Activated gamma-delta T cell treated with Interleukin-2 at 50 U/mL for 16 hours (primary cell): ENCODE measurements at places on chromosomes 4 and X.

DNA sequence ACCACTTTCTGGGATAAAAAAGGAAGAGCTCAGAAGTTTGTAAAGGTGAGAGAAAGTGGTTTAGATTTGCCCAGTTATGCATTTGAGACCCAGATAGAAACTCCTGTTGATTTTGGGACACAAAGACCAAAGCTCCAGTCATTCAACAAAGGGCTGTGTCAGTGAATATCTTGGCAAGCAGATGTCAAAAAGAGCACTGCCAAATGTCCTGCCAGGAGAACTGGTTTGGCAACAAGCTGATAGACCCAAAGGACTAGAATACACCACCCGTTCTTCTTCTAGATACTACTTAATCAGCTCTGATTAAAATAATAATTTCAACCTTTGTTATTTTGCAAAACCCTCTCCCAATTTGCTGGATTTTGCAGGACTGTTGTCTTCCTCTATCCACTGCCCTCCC lies 121.4 kb downstream of the NHS start:
- no peak for DNase-seq

- no peak for DNase-seq
Observed at GRCh38 chr4:40251366-40251765, 54.5 kb downstream of the RHOH start.

DNA sequence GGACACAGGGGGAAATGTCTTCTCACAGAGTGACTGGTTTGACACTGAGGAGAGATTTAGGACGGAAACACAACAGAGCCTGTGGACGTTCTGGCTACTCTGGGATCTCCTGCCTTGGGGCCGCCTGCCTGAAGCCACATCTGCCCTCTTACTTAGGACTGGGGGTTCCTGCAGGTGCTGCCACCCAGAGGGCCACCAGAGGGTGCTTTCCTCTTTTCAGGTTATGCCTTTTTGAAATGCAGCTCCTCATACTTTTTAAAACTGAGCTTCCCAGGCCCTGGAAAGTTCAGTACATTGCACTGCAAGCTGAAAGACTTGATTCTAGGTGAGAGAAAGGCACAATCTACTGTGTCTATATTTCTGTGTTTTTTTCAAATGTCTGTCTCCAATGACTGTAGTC lies 92.2 kb upstream of the PGRMC2 start:
- DNase-seq, result no peak

DNA sequence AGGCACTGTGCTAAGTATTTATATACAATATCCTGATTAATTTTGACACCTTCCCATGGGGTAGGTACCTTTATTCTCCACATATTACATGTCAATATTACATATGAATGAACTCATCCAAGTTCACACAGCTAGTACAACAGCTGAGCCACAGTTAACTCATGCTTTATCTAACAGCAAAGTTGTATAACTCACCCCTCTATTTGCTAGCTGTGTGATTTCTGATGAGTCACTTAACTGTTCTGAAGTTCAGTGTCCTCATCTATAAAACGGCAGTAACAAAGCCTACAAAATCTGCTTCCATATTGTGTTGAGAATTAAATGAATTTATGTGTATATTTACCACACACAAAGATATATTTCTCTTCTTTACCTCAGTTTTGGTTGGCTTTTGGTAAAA lies 48.2 kb upstream of the KDR start:
- no peak for DNase-seq

DNA sequence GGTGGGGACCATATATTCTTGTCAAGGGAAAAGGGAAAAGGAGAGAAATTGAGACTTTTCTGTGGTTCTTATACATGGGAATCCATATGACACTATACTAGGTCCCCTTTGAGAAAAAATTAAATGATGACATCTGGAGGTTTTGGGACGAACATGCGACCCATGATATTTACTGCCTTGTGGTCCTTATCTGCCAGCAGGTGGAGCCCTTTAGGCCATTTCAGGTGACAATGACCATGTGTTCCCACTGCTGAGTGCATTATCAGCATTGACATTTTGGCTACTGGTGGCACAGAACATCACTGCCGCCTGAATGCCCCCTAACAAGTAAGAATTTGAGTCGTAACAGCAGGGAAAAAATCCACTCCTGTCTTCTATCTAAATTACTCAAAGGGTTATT lies 843.4 kb downstream of the FSTL5 start:
- no peak for DNase-seq

GRCh38 chrX:151974336-151975227 lies at the start of gene GABRE:
Gene GABRE, minus strand, starts transcription at chrX:151974676. Its CDS starts 51 bp downstream, at chrX:151974625.
- no peak for DNase-seq

- no peak for DNase-seq
Observed at GRCh38 chr4:8851321-8852117, 20.1 kb downstream of the HMX1 start.

- DNase-seq, result no peak
Observed at GRCh38 chrX:46873746-46874145, 36.9 kb downstream of the RP2 start.

- no peak for DNase-seq
Observed at GRCh38 chr4:41069257-41069656, 145.1 kb downstream of the APBB2 start.

DNA sequence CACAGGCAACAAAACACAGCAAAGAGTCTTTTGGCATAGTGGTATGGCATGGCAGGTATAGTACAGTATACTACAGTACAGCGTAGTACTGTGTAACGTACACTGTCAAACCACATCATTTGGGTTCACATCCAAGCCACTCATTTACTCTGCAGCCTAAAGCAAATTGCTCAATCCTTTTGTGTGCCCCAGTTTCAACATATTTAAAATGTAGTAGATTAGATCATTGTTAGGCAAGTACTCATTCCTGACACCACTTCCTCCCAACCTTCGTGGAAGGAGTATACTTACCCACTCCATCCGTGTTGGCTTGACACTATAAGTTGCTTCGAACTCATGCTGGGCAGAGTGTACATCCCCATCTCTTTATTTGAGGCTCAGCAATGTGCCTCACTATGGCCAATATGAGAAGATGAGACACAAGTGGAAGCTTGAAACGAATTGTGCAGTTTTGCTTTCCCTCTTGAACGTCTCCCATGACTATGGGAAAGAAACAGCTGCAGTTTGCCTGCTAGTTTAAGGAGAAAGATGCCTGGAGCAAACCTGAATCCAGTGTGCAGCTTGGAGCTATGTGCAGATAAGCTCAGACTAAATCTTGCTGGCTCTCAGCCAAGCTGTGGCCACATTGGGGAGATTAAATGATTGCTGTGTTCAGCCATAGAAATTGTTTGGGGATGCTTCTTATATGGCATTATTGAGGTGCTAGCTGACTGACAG lies 85.7 kb upstream of the TBL1X start:
- no peak for DNase-seq

DNA sequence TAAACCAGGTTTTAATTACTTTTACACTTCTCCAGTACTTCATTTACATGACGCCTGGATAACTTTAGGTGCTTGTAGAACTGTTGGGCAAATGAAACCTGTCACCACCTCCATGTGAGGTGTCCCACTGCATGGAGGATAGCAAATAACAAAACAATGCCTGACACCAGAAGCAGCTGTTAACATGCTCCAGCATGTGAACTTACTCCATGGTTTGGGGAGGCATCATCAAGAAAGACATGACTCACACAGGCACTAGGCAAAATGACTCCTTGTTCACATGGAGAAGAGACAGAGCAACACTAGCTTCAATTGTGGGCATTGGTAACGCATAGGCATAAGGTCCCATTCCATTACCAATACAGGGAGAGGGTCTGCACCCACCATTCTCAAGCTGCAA lies 198.1 kb upstream of the F9 start:
- DNase-seq, result no peak

- no peak for DNase-seq
Observed at GRCh38 chr4:26992657-26993361, 132.2 kb downstream of the STIM2 start.

DNA sequence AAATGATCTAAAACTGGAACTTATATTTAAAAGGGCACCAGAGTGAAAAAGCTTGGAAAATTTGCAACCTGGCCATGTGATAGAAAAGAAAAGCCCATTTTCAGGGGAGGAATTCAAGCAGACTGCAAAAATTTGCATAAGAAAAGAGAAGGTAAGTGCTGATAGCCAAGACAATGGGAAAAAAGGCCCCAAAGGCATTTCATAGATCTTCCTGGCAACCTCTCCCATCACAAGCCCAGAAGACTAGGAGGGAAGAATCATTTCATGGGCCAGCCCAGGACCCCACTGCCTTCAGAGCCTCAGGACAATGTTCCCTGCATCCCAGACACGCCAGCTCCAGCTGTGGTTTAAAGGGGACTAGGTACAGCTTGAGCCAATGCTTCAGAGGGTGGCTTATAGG lies 887.3 kb upstream of the DIAPH2 start:
- DNase-seq, result no peak

GRCh38 chr4:154137320-154137905 lies 348.5 kb upstream of the SFRP2 start:
- DNase-seq, result no peak

- no peak for DNase-seq
Observed at GRCh38 chr4:2795893-2796848, 3.3 kb downstream of the SH3BP2 start.

DNA sequence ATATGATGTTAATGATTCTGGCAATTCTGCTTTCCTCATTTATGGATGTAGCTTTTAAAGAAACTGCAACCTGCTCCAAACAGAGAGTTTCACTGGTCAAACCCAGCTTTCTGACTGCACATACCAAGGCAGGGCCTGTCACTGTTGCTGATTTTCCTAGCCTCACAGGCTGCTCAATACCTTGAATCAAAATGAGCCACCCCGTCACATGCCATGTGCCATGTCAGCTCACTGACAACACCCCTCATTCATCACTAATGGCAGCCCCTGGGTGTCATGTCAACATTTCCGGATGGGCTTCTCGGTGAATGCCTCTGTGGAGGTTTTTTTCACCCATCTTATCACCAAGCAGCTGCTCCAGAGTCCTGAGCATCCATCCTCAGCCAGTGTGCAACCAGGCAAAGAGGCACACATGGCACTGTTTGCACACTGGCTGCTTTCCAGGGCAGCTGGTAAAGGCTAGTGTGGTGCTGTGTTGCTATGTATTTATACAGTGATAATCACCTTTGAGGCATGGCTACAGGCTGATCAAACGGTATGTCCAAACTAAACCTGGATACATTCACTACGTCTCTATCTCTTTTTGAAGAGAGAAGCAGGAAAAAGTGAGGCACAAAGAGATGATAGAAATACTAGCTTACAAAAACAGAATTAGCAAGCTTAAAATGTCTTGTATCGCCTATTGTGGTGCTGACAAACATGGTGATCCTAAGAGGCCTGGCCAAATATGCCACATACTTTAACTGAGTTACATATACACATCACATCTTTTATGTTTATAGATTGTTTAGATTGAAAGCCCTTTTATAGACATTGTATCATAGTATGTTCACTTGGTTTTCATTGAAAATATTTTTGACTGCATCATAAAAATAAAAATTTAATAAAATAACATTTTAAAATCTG lies 94.6 kb upstream of the INPP4B start:
- DNase-seq, result no peak

GRCh38 chr4:16627999-16628398 lies 270.4 kb downstream of the LDB2 start:
- DNase-seq, result no peak

DNA sequence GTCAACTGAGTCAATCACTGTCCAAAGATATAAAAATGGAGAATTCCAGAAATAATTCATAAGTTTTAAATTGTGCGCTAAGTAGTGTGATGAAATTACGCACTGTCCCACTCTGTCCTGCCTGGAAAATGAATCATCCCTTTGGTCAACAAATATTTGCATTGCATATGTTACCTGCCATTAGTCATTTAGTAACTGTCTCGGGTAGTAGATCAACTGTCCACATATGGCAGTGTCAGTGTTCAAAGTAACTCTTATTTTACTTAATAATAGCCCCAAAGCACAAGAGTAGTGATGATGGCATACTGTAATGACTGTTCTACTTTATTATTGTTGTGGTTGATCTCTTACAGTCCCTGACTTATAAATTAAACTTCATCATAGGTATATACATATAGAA lies 3.4 kb downstream of the YTHDC1 start:
- no peak for DNase-seq

DNA sequence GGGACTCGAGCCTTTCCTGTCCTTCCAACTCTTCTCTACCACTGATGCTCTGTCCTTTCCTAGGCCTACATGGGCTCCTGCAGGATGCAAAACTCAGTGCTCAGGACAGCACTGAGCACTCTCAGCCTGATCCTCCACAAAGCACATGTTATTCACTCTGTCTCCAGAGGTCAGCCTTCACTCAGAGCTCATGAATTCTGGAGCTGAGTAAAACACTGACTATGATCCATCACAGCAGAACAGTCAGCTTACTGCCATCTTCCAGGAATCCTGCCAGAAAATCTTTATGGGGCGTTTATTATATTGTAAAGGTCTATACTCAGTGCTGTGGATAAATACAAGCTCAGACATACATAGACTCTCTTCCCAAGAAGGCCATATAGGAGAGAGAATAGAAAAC lies 121.5 kb upstream of the CPEB2 start:
- no peak for DNase-seq

GRCh38 chr4:105147553-105148161 lies 981 bp downstream of the TET2 start:
- DNase-seq, result peak; percentile 8

DNA sequence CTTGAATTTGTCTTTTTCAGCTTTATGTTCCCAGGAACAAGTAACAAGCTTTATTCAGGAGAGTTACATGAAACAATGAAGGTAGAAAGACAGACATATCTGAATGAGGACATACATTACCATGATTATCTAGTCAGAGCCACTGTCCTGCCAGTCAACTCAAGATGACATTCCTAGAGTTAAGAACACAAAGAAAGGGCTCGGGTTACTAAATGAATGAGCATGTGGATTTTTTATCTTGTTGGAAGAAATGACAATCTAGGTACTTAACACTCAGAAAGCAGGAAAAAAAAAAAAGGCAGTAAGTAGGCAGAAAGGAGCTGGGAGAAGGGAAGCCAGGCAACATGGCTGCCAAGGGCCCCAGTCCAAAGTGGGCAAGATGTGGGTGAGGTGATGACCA lies 28.0 kb upstream of the PACRGL start:
- no peak for DNase-seq

DNA sequence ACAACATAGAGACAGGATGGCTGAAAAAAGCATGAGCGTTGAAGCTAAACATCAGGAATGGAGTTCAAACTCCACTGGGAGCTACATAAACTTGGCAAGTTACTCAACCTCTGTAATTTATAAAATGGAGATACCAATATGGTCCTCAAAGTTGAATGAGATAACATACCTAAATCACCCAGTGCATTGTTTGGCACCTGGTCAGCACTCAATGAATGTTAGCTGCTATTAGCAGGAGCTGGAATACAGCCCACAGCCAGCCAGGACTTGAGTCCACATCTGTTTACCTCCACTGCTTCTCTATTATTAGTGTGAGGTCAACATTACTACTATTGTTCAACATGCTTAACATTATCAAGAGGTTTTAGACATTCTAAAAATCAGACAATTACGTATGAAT lies 97.9 kb downstream of the NR3C2 start:
- DNase-seq, result no peak

DNA sequence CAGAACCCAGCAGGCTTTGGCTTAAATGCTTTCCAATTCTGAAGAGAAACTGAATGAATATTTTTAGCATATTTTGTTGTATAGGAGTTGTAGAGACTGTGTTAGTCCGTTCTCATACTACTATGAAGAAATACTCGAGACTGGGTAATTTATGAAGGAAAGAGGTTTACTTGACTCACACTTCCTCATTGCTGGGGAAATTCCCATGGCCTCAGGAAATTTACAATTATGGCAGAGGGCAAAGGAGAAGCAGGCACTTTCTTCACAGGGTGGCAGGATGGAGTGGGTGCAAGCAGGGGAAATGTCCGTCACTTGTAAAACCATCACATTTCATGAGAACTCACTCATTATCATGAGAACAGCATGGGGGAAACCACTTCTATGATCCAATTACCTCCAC lies 291.7 kb downstream of the PACRGL start:
- no peak for DNase-seq
